ENCODE measurements at places on chromosomes 1 and 21.
A peak's percentile ranks its signal among the peaks of the same experiment; 100 is the strongest.

DNA sequence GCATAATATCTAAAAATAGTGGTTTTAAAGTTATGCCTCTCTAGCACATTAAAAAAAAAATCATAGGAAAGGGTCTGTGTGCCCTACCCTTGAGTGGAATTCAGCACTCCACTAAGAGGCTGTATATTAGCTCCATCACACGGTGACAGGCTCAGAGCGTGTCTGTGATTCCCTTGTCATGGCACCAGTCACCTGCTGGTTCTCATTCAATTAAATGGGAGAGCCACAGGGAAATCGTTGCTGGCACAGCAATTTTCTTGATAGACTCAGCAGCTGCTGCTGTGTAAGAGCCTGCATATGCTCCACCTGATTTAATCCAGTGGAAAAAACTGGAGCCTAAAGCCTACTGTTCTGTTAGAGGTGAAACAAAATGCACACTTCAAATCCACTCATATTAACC, 9.5 kb downstream of the ATP6V1G3 start:
- no peak for DNase-seq

GRCh38 chr1:205849619-205850355, at the start of gene PM20D1:
Gene PM20D1, minus strand, starts transcription at chr1:205850132. Its CDS starts 60 bp downstream, at chr1:205850072.
- peak; percentile 91 for DNase-seq

DNA sequence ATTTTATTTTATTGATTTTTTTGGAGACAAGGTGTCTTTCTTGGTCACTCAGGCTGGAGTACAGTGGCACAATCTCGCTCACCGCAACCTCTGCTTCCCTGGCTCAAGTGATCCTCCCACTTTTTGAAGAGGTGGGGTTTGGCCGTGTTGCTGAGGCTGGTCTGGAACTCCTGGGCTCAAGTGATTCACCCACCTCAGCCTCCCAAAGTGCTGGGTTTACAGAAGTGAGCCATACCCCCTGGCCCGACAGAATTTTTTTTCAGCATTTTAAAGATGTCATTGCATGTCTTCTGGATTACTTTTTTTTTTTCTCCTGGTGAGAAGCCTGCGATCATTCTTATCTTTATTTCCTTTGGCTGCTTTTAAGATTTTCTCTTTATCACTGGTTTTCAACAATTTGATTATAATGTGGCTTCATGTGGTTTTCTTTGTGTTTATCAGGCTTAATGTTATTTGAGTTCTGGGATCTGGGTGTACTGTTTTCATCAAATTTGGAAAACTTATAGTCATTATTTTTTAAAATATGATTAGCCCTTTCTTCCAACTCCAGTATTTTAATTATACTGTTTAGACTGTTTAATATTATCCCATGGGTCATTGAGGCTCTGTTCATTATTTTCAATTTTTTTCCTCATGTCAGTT, 23.1 kb upstream of the PTBP2 start:
- no peak for DNase-seq

DNA sequence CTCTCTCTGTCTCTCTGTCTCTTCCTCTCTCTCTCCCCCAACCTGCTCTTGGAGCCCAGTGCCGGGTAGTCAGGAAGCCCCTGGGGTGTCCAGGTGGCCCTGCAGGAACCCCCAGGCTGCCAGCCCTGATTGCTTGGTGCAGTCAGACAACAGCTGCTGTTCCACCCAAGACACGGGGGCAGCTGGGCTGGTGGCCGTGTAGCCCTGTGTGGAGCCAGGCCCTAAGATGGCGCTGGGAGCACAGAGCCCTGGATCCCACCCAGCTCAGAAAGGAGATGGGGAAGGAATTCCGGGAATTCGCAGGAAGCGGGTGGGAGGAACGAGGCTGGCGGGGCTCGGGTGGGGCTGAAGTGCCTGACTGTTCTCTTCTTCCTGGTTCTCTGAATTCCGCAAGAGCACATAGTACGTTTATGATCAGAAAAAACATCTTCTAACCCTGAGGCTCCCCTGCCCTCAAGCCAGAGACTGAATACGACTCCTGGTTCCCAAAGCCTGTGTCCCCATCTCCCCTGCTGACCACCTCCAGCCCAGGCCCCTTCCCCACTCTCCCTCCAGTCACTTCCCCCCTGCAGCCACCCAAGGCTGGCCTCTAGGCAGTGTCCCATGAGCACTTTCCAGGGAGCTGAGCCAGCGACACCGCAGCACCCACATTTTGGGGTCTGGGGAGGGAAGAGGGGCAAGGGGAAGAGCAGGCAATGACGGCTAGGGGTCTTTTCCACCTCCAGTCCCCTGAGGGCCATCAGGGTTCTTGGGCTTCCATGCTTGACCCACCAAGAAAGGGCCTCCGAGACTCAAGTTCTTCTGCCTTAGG, 55.0 kb downstream of the WNT9A start:
- DNase-seq: no peak

DNA sequence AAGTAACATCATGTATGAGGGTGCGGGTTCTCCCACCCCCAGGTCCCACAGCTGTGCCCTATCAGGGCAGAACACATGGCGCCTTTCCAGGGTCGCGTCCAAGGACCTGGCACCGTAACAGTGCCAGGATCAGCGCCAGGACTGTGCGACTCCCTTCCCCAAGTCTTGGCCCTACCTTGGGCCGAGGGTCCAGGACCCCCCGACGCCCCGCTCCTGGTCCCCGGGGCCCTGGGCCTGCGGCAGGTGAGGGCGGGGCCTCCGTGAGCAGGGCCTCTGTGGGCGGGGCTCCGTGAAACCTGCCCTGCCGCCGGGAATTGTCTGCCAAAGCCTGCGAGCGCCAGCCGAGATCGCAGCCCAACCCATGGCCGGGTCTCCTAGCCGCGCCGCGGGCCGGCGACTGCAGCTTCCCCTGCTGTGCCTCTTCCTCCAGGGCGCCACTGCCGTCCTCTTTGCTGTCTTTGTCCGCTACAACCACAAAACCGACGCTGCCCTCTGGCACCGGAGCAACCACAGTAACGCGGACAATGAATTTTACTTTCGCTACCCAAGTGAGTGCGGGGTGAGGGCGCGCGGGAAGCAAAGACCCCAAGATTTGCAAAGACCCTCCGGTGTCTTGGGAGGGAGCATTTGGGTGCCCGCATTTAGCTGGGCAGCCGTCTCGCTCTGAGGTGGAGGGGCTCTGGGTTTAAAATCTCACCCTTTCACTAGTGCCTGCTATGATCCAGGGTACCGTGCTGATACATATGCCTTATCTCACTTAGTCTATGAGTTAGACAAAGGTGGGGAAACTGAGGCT, at the start of gene RHBG:
RHBG (plus strand) TSS at position 323 of the 796 bp plus-strand sequence; CDS start at position 362, 39 bp downstream.
- peak; percentile 40 for DNase-seq

DNA sequence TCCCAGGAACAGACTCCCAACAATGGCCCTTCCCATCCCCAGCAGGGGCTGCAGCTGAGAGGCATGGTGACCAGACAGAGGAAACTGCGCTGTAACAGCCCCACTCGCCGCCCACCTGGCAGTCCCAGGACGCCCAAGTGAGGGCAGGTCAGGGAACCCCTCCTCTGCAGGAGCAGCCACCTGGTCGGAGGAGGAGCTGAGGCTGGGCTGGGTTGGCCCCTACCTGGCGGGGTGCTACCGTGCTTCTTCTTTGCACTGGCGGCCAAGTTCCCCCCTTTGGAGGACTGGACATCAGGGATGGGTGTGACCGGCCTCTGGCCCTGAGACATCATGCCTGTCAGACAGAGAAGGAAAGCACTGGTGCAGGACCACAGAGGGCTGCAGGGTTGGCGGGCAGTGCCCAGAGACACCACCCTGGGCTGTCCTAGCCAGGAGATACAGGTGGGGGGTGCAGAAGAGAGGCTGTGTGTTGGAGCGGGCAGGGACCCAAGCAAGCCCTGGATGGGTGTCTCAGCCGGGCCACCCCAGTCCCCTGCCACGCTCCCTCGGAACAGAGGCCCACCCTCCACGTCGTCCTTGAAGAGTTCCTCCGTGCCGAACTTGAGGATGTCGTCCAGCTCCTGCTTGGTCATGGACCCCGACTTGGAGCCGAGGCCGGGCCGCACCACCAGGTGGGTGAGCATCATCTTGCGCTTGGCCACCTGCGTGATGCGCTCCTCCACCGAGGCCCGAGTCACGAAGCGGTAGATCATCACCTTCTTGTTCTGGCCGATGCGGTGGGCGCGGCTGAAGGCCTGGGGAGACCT, 51.6 kb downstream of the CHD5 start:
- DNase-seq: no peak

DNA sequence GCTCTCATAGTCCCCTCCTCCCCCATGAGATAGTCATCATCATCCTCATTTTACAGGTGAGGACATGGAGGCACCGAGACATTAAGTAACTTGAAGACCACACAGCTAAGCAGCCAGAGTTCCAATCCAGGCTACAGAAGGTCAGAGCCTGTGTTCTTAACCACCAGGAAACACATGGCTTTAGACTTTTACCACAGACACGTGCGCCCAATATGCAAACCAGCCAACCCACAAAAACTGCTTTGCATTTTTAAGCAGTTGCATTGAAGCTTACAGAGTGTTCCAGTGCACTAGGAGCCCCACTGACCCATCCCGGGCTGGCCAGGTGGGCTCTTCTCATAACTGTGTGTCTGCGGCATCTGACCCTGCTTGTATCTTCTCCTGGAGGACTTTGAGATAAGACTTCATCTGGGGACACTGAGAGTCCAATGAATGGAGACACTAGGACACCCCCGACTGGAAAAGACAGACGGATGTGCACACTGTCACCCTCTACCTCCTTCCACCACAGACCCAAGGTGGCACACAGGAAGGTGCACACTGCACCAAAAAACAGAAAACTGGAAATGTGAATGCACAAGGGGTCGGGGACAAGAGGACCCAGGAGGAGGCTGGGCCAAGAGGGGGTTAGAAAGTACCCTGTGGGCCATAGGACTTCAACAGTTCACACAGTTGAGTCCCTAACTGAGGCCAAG, 56.4 kb downstream of the ETS2 start:
- no peak for DNase-seq

DNA sequence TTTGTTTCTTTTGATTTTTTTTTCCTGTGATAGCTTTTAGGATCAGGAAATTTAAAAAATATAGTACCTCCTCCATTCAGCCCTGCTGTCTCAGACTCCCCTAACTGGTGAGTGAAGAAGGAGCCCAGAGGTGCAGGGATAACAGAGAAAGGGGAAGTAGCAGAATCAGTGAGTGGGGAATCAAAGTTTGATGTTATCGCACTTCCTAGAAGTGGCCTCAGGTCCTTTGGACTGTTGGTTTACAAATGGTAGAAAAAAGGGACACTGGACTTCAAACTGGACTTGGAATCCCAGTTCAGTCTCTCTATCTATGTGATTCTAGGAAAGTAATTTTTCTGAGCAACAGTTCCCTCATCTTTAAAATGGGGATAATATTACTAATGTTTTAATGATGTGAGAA, 99.5 kb downstream of the FGGY start:
- DNase-seq: no peak

- no peak for DNase-seq
Observed at GRCh38 chr1:45913183-45913683, 109.8 kb downstream of the MAST2 start.

DNA sequence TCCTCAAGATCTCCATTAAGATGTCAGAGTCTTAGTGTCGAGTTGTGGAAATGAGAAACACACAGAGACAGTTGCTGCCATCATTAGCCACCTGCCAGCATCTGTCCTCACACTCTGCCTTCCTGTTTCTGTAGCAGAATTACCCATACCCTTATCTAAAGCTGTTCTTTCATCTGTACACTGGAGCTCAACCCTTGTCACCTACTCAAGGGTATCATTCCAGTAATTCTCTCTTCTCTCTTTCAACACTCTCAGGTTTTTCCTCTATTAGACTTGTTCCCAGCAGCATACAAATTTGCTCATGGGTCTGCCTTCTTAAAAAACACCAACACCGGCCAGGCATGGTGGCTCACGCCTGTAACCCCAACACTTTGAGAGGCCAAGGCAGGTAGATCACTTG, 27.4 kb upstream of the RNF2 start:
- DNase-seq: no peak

DNA sequence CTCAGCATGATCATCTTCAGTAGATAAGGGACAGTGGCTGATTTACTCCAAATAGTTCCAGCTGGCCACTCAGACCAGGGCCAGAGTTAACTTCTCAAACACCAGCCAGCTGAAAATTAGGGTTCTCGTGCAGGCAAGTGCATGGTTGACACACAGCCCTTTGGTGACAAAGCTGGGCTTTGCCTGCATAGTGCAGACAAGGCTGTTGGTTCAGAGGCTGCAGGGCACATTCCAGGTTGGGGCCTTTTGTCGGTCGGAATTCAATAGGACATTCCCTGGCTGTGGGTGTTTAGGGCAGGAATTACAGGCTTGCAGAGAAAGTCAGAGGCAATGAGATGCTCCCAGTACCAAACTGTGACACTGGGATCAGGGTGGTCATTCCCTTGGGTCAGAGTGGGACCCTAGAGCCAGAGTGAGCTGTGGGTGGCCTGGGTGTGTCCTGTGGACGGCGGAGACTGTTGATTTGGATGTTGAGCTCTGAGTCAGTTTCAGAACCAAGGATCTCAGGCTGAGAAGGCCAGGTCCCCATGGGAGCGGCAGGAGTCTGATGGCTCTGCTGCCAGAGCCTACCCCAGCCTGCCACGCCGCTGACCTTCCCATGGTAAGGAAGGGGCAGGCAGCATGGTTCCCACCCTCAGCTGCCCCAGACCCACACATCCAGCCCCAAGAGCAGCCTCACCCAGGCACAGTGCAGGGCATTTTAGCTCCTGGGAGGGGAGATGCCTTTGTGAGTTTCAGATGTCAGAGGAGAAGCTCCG, 56.2 kb downstream of the STUM start:
- DNase-seq: no peak

DNA sequence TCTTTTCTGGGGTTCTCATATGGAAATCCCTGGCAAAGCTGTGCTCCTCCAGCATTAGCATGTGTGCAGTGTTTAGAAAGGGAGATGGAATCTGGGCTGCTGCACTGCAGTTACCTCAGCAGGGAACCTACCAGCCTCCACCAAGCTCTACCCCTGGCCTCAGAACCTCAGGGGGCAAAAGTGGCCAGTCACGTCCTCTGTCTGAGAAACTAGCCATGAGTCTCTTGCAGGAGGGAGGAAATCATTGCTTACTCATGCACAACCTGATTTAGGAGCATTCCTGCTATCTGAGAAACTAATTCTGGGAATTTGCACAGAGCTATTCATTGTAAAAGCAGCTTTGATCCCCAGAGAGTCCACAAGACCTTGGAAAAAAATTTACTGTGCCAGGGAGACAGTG, 80.6 kb upstream of the IPO9 start:
- DNase-seq: no peak
